ENCODE measurements at places on chromosomes 7 and 10. TPM values are rescaled to one million over a fixed set of nuclear protein-coding genes. Genes with fewer than 3 reads are reported as not detected.
A peak's percentile ranks its signal among the peaks of the same experiment; 100 is the strongest.

DNA sequence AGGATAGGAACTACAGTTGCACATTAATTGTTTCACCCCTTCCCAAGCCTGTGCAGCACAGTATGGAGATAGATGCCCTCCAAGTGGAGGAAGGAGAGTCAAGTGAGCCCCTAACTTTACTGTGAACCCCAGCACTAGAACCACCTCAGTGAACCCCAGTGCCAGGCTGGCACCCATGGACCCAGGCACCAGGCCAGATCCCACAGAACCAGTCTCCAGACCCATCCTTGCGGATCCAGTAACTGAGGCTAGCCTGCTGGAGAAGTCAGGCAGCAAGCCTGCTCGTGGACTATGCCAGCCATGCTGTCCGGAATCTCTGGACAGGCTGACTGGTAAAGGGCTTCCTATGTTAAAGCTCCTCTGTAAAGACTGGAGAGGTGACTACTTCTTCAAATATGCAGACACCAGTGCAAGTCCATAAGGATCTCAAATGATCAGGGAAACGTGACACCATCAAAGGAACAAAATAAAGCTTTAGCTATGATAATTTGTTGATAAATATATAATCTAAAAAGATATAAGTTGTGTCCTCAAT, 27.7 kb downstream of the SHOC2 start:
- DNase-seq: no peak

DNA sequence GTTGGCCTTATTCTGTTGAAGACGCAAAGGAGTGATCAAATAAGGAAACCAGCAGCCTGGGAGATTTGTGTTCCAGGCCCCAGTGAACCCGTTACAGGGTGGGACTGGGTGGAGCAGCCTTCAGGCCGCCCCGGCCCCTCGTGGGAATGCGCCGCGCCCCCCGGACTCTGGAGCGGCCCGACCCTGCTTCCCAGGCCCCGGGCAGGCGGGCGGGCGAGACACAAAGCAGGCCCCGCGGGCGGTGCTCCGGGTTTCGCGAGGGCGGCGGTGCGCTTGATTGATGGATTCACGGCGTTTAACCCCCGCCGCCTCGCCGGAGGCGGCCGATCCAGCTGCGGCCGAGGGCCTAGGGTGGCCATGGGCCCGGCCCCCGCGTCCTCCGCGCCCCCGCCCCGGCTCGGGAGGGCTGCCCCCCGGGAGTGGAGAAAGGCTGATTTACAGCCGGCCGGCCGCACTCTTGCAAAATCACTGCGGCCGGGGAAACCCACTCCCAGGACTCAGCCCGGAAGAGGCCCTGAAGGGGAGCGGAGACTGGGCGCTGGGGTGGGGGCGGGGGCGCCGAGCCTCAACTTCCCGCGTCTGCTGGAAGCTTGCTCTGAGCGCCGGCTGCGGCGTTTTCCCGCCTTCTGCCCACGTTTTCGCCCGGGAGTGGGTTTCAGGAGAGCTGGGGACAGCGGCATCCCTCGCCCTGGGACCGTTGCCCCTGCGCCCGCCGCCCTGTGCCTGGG, 299.6 kb upstream of the NFE2L3 start:
- no peak for DNase-seq

DNA sequence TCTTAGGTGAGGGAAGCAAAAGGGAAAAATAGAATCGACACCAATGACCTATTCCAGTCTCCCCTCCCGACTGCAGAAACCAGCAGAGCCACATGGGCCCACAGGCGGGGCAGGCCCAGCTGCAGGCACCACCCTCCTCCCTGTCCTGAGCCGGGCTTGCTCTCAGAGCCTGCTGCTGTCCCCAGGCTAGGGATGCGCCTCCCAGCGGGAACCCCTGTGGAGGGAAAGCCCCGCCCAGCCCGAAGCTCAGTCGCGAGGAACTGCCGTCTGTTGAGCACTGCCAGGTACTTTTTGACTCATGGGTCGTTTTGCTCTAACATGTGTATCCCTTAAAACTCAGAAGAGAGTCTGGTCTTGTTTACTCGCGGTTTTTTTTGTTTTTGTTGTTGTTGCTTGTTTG, 124.5 kb upstream of the RET start:
- DNase-seq: peak; percentile 17

DNA sequence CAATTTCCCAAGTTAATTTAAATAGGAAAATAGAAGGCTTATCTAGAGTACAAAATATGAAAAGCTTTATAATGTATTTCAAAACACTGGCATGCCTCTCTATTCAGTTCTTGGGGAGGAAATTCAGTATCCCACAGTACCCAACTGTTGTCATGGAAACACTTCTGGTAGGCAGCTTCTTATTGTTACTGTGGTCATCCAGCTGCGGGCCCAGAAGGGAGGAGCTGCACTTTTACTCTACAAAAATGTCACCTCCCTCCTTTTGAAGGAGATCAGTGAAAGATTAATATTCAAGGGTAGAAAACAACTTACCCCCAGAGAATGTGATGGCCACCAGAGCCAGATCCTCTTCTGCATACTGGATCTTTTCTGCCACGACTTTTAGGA, 202.8 kb downstream of the RAPGEF5 start:
- DNase-seq: no peak

DNA sequence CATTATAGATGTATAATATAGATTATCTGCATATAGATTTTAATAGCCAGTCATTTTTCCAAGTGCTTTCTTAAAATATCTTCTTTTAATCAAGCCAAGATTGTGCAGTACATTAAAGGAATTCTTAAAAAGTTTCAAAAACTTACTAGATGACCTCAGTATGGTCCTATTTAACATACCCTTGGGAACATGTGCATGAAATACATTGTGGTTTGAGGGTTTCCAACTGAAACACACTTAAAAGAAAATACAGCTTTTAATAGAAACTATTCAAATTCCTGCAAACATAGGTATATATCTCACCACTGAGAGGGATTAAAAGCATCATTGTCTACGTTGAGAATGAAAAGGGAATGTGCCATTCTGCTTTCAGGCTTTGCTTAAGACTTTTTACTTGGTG, 364.9 kb downstream of the SUGCT start:
- no peak for DNase-seq

UNCX gene
- not detected for total RNA-seq

All from omental fat pad (tissue), 4 donors.